Ascending aorta (tissue), 2 donors: ENCODE measurements at places on chromosomes 6 and 20.

DNA sequence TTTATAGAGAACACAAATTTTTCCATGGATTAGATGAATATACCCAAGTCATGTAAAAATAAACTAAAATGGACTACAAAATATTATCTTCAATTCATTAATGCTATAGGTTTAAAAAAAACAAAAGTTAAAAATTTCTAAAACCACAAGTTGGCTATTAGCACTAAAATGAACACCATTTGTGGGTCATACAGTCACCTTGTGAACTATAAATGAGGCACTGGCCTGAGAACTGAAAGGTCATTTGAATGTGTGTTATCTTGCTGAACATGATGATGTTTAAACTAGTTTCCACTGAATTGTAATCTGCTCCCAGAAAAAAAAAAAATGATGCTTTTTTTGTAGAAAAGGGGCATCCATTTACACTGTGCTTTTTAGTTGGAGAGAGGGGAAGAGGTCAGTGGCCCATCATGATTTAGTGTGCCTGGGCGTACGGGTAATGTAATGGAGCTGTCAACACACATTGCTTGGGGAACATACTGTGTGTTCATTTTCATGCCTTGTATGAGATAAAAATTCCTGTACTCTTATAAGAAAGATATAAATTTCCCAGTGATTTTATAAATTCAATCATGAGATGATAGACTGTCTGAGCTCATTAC, 96.6 kb upstream of the FKBP1C start:
- DNase-seq = no peak

DNA sequence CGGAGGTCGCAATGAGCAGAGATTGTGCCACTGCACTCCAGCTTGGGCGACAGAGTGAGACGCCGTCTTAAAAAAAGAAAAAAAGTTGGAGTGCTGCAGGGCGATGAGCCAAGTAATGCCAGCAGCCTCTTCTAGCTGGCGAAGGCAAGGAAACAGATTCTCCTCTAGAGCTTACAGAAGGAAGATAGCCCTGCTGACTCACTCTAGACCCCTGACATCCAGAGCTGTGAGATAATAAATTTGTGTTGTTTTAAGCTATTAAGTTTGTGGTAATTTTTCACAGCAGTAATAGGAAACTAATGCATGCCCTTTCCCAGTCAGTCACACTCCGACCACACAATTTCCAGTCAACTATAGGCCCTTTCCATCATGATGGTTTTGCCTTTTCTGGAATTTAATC, 16.4 kb downstream of the PRSS16 start:
- DNase-seq = no peak

- DNase-seq = no peak
Observed at GRCh38 chr6:26493258-26493657, 6.8 kb upstream of the BTN1A1 start.

GRCh38 chr6:88472851-88473525, 306.8 kb upstream of the CNR1 start:
- no peak for DNase-seq

DNA sequence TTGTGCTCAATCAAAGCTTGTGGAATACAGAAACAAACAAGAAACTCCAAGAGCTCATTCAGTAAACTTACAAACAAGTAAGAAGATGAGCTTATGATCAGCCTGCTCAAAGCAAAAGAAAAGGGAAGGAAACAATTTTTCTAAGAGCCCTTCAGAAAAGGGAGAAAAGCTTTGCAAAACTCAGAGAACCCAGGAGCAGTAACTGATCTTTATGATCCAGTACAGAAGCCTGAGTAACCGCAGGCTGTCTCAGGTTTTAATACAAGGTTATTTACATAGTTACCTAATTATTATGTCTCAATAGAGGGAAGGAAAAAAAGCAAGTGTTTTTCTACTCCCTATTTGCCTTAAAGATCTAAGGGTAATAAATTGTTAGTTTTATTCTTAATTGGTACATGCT, 226.5 kb downstream of the MAFB start:
- no peak for DNase-seq

- DNase-seq = no peak
Observed at GRCh38 chr6:87656857-87657256, 45.2 kb downstream of the AKIRIN2 start.

DNA sequence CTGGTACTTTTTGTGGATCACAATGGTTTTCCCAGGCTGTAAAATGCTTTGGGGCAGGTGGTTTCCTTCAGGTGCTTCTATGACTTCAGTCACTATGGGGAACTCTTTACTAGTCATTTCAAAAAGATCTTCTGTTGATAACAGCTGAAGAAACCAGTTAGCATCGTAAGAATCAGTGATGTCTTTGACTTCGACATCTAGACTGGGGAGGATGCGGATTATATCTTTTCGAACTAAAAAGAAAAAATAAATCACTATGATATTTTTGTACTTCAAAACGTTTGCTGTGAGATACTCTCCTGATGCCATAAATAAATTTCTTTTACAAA, 87.2 kb downstream of the THEMIS start:
- no peak for DNase-seq

DNA sequence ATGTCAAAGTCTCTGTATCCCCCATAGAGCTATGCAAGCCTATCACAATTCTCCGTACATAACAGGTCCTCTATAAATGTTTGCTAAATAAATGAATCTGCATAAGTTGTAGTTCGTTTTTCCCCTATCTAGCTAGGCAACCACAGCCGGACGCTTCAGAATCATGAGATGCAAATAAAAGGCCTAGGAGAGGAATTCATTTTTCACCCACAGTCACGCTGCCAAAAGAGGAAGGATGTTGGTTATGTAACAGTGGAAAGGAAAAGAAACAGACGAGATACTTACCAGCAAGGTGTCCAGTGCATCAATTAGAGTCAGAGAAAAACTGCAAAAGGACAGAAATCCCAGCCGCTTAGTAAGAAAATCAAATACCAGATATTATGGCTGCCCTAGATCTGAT, 2.4 kb downstream of the EDEM2 start:
- no peak for DNase-seq

GRCh38 chr6:160215232-160215631, 43.4 kb downstream of the SLC22A2 start:
- no peak for DNase-seq

- DNase-seq = no peak
Observed at GRCh38 chr6:81785377-81785776, 32.9 kb upstream of the TENT5A start.

GRCh38 chr6:30818391-30818841, 65.9 kb upstream of the DDR1 start:
- no peak for DNase-seq

DNA sequence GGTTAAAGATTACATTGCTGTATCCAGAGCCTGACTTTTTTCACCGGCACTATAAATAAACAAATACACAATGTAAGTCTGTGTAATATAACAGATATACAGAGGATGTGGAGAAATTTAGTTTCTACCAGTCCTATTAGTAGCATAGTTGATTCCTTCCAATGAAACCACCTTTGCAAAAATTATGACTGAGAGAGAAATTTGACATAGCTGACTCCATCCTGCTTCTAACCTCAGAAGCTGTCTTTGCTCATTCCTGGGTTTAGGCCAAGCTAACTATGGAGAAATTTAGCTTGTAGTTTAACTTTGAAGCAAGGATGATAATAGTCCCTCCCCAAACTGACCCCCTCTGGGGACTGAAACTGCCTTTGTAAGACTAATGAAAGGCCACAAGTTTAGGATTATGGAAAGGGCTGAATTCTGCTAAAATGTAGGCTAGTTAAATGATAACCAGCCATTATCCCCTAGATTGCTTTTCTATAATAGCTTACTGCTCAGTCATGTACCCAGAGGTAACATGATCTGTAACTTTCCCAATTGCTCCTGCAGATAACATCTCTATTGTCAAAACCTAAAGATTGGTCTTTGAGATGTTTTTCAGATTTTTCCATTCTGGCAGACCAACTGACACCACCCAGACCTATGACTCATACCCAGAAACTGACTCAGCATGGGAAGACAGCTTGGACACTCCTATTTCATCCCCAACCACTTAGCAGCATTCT, 172.8 kb upstream of the ARG1 start:
- DNase-seq = no peak

GRCh38 chr20:53617791-53618489, 24.3 kb upstream of the ZNF217 start:
- peak; percentile 24 for DNase-seq

- no peak for DNase-seq
Observed at GRCh38 chr6:57021086-57021720, 25.3 kb upstream of the KIAA1586 start.

DNA sequence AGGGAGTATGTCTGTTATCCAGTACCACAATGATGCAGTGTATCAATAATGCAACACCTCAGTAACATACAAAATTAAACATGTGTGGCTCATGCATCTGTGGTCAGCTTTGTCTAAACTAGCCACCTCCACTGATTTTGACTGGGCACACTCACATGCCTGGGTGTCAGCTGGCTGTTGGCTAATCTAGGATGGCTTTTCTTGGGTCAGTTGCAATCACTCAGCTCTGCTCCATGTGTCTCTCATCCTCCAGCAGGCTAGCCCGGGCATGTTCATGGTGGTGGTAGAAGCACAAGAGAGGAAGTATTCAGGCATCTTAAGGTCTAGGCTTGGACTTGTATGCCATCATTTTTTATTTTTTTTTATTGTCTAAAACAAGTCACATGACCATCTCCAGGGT, 59.3 kb upstream of the JAG1 start:
- DNase-seq = no peak

DNA sequence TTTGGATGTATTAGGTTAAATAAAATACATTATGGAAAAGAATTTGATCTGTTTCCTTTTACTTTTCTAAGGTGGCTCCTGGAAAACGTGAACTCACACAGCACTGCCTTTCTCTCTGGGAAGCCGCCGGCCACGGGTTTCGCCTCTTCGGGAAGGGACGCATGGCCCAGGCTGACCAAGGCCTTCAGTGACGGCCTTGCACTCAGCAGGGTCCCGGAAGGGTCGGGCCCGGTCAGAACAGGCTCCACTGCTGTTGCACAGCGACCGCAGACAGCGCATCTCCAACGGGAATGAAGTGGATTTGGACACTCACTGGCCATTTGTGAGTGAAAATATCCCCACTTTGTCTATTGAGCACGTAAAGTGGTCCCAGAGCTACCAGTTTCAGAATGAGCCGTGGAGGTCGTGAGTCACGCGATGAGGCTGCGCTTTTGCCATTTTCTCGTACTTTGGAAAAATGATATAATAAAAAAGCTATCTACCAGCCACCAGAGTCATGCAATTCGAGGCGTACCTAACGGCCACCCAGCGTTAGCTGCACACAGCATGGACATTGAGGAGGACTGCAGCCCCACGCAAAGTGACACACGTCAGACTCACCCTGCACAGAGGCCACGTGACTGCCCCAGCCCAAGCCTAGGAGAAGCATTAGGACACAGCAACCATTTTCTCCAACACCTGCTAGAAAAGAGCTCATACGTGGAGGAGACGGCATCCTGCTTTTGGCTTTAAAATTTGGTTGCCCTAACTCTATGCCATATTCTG, 244.3 kb downstream of the TTLL2 start:
- DNase-seq = no peak

DNA sequence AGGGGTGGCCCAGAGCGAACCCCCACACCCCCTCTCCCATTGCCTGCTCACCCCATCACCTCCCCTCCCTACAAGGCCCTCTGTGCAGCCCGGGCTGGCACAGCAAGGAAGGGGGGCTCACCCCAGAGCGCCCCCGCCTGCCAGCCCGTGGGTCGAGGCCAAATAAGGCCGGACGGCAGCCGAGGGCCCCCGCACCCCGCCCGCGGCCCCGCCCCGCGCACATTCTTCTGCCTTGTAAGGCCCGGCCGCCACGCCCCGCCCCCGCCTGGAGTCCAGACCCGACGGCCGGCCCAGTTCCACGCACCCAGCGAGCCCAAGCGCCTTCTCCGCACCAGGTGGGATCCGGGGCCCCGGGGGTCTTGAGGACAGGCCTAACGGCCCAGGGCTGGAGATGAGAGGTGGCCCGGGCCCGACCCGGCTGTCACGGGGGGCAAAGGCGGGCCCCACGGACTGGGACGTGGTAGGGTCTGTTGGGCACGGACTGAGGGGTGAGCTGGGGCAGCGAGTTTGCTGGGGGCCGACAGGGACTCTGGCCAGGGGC, at the start of gene MYL9:
TSS of gene MYL9 (plus strand) at position 293 of the 541 bp plus-strand sequence. CDS start 3,366 bp downstream, outside the sequence.
- DNase-seq = peak; percentile 75

- DNase-seq = no peak
Observed at GRCh38 chr6:142740449-142740848, 204.5 kb downstream of the HIVEP2 start.

DNA sequence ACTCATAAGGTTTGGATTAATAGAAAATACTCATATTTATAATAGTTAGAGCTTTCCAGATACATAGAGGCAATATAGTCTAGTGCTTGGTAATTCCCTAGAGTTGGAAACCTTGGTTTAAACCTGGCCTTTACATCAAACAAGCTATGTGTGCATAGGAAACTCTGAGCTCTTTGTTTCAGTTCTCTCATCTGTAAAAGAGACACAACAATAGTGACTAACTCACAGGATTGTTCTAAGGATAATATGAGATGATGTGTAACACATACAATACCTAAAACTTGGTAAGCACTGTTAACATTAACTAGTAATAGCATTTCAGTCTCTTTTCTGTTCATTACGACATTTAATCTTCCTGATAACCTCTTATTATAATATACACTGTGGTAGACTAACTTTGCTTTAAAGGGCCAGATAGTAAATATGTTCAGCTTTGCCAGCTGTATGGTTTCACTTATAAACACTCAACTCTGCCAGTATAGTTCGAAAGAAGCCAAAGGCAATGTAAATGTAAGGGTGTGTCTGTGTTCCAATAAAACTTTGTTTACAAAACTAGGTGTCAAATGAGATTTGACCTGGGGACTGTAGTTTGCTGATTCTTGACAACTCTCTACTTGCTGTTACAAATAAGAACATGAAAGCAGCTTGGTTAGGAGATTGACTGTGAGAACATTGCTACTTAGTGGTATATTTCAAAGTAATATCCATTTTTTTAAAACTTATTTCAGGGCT, 370.6 kb upstream of the FLRT3 start:
- no peak for DNase-seq

- DNase-seq = no peak
Observed at GRCh38 chr20:33672426-33673113, 1.7 kb downstream of the NECAB3 start.

- DNase-seq = no peak
Observed at GRCh38 chr20:46826343-46826984, 68.2 kb upstream of the EYA2 start.

DNA sequence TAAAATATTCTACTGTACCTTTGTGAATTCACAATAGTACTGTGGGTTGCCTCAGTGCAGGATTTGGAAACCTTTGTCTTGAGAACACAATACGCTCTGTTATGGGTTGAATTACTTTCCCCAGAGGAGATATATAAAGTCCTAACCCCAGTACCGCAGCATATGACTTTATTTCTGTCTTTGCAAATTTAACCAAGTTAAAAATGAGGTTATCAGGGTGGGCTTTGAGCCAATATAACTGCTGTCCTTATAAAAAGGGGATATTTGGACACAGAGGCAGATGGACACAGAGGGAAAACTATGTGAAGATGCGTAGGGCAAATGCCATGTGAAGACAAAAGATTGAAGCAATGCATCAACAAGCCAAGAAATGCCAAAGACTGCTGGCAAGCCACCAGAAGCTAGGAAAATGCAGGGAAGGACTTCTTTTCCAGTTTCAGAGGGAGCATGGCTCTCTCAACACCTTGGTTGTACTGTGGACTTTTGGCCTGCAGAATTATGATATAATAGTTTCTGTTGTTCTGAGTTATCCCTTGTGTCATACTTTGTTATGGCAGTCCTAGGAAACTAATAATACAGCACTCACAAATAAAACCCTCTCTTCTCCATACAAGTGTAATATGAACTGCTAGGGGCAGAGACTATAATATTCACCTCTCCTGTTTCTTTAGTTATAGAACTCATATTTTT, 292.6 kb upstream of the SPTLC3 start:
- no peak for DNase-seq
